ENCODE measurements at places on chromosomes 3 and 15.

- no peak for DNase-seq
These were observed 274.9 kb downstream of the FAM43A start for GRCh38 chr3:194960446-194961032.

- DNase-seq, result no peak
These were observed 87.9 kb upstream of the SLC24A5 start for GRCh38 chr15:48032911-48033310.

DNA sequence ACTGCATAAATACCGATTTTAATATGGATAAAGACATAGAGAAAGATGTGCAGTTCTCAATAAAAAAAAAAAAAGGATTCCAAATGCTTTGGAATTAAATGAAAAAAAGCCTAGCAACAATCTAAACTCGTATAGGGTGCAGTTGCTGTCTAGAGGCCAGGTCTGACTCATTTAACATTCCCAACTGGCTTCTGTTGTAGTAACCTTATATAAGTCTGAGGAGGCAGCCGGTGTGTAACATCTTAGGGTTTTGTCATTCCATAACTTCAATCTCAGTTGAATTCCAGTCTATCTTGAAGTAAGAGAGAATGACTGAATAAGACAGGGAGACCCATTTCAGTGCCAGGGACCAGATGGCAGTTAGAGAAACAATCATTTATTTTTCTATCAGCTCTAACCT is 6.5 kb downstream of the PDCD10 start:
- DNase-seq, result no peak

DNA sequence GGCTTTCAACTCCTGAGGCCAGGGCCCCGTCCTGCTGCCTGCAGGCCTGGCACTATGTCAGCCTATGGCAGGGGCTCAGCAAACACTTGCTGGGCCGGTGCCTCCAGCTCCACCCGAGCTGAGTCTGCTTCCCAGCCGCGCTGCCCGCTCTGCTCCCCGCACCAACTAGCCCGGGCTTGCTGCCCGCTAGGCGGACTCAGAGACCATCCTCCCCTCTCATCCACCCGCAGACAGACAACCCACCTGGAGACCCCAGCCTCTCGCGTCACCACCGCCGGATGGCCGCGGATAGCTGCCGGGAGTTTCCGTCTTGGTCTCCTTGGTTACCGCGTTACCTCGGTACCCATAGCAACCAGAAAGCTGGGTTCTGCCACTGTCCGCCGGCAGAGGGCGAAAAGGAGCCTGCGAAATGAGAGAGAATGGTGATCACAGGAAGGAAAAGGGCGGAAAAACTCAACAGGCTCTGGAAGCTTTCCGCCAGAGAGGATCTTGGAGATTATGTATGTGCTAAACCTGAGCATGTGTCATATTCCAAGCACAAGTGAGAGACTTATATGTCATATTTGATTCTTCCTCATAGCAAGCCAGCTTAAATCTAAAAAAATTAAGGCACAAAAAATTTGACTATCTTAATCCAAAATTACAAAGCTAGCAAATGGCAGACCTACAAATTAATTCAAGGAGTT is at the start of gene ZBBX:
ZBBX (minus strand) TSS at position 294 of the 686 bp plus-strand sequence. CDS start 7,396 bp downstream, outside the sequence.
- DNase-seq, result peak; percentile 54

DNA sequence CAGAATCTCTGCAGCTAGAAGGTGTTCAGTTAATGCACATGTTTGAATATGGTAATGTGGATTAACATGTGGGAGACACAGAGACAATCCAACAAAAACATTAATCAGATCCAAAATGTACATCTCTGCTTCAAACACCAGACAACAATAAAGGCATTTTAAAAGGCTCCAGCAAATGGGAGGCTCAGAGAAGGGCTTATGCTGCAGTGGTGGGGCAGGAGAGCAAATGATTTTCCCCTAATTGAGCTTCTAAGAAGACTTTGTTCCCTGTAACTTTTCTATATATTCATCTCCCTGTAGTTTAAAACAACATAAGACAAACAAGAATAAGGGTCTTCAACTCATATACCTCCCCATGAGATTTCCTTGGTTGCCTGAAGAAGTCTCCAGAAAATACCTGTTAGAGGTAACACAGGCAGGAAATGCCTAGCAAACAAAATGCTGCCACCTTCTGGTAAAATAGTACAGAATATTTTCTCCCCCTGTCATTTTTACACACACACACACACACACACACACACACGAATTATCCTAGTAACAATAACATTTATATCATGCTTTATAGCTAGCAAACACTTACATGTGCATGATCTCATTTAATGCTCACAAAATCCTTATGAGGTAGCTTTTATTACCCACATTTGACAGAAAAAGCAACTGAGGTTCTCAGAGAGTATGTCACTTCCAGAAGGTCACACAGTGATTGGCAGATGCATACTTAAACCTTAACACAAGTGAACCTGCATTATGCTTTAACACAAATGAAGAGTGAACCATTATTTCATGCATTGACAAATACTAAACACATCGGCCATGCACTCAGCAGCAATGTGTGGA is 123.4 kb upstream of the MB21D2 start:
- DNase-seq, result no peak

DNA sequence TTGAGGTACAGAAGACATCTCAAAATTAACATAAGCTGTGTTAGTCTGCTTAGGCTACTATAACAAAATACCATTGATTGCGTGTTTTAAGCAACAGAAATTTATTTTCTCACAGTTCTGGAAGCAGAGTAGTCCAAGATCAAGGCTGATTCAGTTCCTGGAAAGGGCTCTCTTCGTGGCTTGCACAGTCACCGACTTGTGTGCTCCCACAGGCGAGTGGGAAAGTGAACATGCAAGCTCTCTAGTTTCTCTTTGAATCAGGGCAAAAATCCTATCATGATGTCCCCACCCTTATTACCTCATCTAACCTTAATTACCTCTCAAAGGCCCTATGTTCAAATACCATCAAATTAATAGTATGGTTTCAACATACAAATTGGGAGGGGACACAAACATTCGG is 505.9 kb downstream of the ZIC1 start:
- no peak for DNase-seq

GRCh38 chr3:37852771-37853170 is 8.9 kb upstream of the CTDSPL start:
- no peak for DNase-seq

DNA sequence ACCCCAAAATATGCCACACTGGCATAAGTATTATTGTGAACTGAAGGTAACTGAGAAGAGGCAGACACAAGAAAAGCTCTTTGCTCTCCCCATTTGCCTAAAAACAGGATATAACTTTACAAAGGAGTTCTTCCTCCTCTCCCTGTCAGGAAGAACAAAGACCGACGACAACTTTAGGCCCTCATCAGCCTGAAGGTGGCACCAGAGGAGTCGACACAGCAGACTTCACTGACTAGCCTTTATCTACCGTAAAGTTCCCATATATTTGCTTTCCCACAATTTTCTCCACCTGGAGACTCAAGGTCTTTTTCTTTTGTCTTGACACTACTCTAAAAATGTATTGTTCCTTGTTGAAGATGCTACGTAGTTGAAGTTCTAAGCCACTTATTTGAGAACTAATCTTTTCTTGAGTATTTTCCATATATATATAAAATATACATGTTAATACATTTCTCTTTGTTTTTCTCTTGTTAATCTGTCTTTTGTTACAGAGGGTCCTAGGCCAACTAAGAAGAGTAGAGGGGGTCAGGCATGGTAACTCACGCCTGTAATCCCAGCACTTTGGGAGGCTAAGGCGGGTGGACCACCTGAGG is 16.2 kb upstream of the XIRP1 start:
- no peak for DNase-seq

- no peak for DNase-seq
These were observed 328.7 kb downstream of the ZBBX start for GRCh38 chr3:167051421-167051820.

DNA sequence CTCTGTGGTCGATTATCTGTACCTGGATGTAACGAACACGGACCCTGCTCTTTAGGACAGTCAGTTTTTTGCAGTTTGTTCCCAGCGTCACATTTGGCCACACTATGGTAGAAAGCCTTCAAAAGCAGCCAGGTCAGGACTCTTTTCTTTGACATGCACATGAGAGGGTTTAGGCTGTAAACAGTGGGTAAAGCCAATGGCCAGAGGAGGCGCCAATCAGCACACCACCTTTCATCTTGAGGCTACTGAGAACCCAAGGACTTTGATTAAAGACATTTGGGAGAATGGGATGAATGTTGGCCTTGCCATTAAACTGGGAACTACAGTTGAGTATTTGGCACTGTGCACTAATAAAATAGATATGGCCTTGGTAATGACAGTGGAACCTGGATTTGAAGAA is 225.9 kb downstream of the OXSM start:
- DNase-seq, result no peak

GRCh38 chr15:66387163-66388042 is 691 bp downstream of the MAP2K1 start:
- no peak for DNase-seq

GRCh38 chr15:22265056-22265945 is 185.0 kb downstream of the OR4M2 start:
- no peak for DNase-seq

GRCh38 chr3:173870976-173871375 is 473.4 kb downstream of the NLGN1 start:
- DNase-seq, result no peak

DNA sequence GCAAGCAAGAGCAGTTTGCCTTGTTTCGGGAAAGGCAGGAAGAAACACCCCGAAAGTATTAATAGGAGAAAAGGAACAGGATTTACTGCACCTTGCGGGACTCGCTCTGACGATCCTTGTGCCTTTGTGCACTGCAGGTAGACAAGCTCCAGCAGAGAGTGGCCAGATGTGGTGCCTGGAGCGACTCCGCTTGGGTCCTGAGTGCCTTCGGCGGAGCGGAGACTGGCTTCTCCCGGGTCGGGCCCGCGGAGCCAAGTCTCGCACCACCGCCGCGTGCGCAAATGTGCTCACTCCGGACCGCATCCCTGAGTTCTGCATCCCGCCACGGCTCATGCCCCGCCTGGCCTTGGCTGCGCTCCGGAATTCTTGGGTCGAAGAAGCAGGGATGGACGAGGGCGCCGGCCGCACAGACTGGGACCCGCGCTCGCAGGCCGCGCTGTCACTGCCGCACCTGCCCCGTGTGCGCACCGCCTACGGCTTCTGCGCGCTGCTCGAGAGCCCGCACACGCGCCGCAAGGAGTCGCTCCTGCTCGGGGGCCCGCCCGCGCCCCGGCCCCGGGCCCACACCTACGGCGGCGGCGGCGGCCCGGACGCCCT is 769 bp downstream of the C2CD4A start:
- no peak for DNase-seq

- no peak for DNase-seq
These were observed 79.9 kb downstream of the GTPBP8 start for GRCh38 chr3:113070681-113071113.

DNA sequence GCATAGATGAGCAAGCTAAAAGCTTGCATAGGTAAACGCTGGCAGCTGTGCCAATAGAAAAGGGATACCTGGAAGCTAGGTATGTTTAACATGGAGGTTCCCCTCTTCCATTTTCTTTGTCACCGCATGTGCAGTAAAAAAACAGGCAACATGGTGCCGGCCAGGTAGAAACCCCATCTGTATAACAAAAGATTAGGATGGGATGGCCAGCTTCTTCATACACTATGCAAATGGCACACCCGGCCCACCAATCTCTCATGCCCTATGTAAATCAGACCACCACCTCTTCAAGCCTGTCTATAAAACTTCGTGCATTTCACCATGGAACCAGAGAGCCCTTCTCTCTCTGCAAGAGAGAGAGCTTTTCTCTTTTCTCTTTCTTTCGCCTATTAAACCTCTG is 224.3 kb upstream of the P2RY1 start:
- DNase-seq, result no peak

- no peak for DNase-seq
These were observed 86.7 kb upstream of the SNRPA1 start for GRCh38 chr15:101381671-101382212.

GRCh38 chr15:41971895-41972252 is 483 bp downstream of the EHD4 start:
- DNase-seq, result no peak

GRCh38 chr3:10357592-10358308 is 36.8 kb upstream of the SEC13 start:
- no peak for DNase-seq

- DNase-seq, result no peak
These were observed 233.6 kb downstream of the WDR72 start for GRCh38 chr15:53525894-53526293.

GRCh38 chr3:65497846-65498245 is 540.9 kb downstream of the MAGI1 start:
- DNase-seq, result no peak

GRCh38 chr3:43199645-43200306 is 86.6 kb upstream of the SNRK start:
- DNase-seq, result no peak

GRCh38 chr15:57866149-57866736 is 159.7 kb downstream of the POLR2M start:
- no peak for DNase-seq

- DNase-seq, result no peak
These were observed 21.1 kb upstream of the ST6GAL1 start for GRCh38 chr3:186909078-186909853.

GRCh38 chr15:39488516-39488915 is 92.4 kb upstream of the THBS1 start:
- DNase-seq, result no peak

DNA sequence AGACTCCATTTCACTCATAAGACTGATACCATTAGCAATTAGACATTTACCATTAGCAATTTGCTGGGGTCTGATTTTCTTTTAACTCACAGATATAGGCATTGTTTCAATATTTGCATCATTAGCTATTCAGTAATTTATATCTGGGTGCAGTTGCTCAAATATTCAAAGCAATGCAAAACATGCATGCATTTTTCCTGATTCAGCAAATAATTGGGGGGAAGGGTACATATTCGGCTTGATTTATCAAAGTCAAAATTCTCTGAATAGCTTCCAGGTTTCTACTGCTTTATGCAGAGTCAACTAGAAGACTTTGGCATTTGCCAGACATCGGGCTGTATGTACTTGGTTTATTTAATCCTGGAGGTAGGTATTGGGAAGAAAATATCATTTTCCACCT is 315.6 kb upstream of the NR2F2 start:
- DNase-seq, result no peak

DNA sequence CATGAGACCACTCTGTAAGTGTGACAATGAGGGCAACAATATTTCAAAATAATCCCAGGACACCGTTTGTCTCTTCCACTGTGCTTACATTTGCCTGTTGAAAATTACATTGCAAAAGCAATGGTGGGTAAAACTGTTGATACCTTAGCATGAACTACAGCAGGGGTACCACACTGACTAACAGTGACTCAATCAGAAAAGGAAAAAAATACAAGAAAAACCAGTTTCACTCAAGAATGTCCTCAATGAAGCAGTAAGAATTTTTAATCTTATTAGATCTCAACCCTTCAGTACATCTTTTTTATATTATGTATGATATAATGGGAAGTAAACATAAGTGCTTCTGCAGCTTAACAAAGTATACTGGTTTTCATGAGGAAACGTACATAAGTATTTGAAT is 1.6 kb upstream of the CCDC54 start:
- no peak for DNase-seq
